Stimulated activated CD4-positive, alpha-beta T cell treated with anti-CD3 and anti-CD28 coated beads, Interleukin-4, amount 100 ng/mL, for 1 hour (primary cell): ENCODE measurements at places on chromosomes 4 and X.

GRCh38 chrX:68997911-68998310 lies 167.3 kb downstream of the PJA1 start:
- DNase-seq, result no peak

GRCh38 chr4:101201421-101201820 lies 145.9 kb downstream of the PPP3CA start:
- DNase-seq, result no peak

GRCh38 chr4:39950861-39951481 lies 26.7 kb downstream of the PDS5A start:
- DNase-seq, result no peak

GRCh38 chrX:31608638-31609037 lies 536.8 kb upstream of the FTHL17 start:
- DNase-seq, result no peak

DNA sequence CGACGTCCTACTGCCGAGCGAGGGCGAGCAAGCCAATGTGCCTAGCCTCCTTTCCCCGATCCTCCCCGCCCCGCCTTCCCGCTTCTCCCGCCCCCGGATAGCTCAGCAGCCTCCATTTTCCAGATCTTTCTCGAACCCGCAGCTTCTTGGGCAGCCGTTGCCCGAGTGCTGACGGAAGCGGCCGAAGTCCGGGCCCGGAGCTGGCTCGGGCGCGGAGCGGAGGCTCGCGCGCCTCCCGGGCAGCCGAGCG lies 172 bp upstream of the HSPA4L start:
- peak; percentile 59 for DNase-seq

- DNase-seq, result no peak
Observed at GRCh38 chr4:40750461-40751258, 905 bp downstream of the NSUN7 start.

DNA sequence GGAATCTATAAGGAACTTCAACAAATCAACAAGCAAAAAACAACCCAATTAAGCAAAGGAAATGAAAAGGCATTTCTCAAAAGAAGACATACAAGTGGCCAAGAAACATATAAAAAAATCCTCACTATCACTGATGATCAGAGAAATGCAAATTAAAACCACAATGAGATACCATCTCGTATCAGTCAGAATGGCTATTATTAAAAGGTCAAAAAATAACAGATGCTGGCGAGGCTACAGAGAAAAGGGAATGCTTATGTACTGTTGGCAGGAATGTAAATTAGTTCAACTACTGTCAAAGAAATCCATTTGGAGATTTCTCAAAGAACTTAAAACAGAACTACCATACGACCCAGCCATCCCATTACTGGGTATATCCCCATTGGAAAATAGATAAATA lies 292.4 kb upstream of the FAT1 start:
- no peak for DNase-seq

- DNase-seq, result no peak
Observed at GRCh38 chrX:134715930-134716619, 57.8 kb upstream of the PLAC1 start.

DNA sequence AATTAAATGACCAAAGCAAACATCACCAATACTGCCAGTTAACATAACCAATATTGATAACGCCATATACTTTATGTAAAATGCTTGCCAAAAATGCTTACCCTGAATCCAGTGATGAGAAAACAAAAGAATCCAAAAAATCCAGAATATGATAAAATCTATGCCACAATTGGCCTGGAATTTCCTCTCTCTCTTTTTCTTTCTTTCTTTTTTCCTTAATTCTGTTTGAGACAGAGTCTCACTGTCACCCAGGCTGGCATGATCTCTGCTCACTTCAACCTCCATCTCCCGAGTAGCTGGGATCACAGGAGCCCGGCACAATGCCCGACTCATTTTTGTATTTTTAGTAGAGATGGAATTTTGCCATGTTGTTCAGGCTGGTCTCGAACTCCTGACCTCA lies 9.8 kb upstream of the SLC7A11 start:
- DNase-seq, result no peak

GRCh38 chrX:14029425-14030173 lies at the start of gene GEMIN8:
Gene GEMIN8 (minus strand): TSS chrX:14029892. CDS start chrX:14021478, 8,414 bp downstream.
- peak; percentile 82 for DNase-seq

DNA sequence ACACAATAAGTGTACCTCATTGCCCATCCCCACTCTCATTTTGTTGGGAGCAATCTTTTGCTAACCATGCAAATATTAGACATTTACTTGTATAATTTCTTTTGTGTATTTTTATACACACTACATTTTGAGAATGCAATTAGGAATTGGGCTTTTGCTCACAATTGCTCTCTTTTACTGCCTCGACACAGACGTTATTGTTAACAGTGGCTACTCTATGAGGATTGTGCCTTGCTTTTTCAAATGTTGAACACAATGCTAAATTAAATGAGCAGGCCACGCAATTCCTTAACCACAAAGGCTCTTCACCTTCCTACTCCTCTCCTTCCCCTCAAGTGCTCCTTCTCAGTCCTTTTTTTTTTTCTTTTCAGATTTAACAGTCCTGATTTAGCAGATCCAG lies 42.8 kb upstream of the HPF1 start:
- no peak for DNase-seq

GRCh38 chr4:5788144-5788543 lies 77.1 kb downstream of the EVC start:
- no peak for DNase-seq

- no peak for DNase-seq
Observed at GRCh38 chrX:150365990-150366911, 3.1 kb downstream of the MAMLD1 start.
